NCI-H1092 treated with DMSO at 0.1 percent for 48 hours (cell line): ENCODE measurements at places on chromosomes 4 and X.

DNA sequence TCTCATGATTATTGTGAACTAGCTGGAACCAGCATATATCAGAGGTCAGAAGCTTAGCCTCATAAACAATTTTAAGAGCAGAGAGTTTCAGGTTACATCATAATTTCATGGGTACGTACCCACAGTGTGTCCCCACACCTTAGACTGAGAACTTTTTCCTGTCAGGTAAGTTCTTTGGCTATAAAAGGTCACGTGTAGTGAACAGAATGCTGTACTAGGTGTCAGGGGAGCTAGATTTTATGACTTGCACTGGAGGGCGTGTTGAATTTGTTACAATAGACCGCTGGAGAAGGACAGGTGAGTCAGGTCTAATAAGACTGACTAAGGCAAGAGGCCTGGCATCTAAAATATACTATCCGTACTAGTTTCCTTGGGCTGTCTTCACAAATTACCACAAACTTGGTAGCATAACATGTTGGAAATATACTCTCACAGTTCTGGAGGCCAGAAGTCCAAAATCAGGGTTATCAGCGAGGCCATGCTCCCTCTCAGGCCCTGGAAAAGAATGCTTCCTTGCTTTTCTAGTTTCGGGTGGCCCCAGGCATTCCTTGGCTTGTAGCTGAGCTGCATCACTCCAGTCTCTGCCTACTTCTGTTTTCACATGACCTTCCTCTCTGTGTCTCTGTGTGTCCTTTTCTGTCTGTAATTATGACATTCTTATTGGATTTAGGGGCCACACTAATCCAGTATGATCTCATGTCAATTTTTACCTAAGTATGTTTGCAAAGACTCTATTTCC is 512.0 kb upstream of the NR3C2 start:
- DNase-seq: no peak

- DNase-seq: peak; percentile 95
These were observed 364.1 kb downstream of the FSTL5 start for GRCh38 chr4:161799710-161800109.

DNA sequence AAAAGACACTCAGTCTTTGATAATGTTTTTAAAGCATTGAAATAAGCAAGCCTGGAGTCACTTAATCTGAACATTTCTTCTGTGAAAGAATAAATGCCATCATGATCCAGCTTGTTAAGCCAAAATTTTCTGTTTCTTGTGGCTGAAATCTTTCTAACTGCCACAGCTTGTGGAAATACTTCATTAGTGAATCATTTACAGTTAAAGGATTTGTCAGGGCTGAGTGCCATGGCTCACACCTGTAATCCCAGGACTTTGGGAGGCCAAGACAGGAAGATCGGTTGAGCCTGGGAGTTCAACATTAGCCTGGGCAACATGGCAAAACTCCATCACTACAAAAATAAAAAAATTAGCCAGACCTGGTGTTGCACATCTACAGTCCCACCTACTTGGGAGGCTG is 93.3 kb upstream of the PDE5A start:
- DNase-seq: no peak

DNA sequence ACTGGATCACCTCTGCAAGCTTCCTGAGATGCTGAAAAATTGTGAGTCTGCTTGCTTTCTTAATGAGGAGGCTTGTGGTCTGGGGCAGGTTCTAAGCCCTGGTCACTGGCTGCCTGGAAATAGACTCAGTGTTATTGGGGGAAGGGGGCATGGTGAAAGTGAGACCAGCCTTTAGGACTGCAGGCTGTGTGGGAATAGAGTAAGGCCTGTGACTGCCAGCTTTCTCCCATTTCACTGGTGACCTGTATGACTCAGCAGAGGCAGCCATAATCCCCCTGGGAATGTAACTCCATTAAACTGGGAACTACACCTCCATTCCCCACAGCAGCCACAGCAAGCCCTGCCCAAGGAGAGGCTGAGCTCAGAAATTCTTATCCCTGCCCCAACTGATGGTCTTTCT is 55.9 kb upstream of the IL15 start:
- no peak for DNase-seq

GRCh38 chr4:8537041-8537461 is 43.1 kb upstream of the GPR78 start:
- DNase-seq: peak; percentile 33

GRCh38 chrX:10190367-10190766 is 33.6 kb downstream of the CLCN4 start:
- DNase-seq: peak; percentile 71

GRCh38 chr4:5137226-5137625 is 85.9 kb downstream of the STK32B start:
- DNase-seq: no peak

DNA sequence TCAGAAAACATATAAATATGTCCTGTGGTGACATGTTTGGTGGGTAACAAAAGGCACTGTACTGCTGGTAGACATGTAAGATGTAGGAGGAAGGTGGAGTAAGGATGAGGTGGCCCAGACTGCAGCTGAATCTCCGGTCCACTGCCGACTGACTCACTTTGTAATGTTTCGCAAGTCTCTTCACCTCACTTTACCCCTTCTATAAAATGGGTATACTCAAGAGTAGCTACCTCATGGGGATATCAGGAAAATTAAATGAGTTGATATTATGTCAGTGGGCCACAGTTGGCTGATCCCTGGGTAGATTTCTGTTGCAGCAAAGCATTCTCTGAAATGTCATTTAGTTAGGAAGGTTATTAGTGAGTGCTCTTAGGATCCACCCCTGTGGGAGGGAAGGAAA is 22.1 kb downstream of the MRFAP1 start:
- DNase-seq: no peak
